DMS 273 treated with DMSO at 0.1 percent for 48 hours (cell line): ENCODE measurements at places on chromosomes 5 and 9.

- no peak for DNase-seq
These were observed 1229.3 kb downstream of the CDH12 start for GRCh38 chr5:21623831-21624230.

DNA sequence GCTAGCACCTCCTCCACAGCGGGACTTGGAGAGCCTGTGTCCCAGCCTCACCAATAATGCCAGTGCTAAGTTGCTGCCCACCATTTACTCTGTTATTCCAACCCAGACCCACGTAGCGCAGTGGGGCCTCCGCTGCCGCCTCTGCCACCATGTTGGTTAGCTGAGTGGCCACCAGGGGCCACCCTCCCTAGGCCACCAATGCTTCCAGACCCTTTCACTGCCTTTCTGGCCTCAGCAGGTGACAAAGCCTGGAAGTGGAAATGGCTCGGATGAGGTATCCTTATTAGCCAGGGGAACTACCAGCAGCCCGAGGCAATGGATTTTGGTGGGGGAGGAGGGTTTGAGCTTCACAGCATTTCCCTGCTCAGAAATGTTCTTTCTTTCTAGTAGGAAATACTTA, 110.1 kb downstream of the OSTF1 start:
- DNase-seq = no peak

- no peak for DNase-seq
These were observed 1.7 kb downstream of the DCANP1 start for GRCh38 chr5:135445306-135445985.

DNA sequence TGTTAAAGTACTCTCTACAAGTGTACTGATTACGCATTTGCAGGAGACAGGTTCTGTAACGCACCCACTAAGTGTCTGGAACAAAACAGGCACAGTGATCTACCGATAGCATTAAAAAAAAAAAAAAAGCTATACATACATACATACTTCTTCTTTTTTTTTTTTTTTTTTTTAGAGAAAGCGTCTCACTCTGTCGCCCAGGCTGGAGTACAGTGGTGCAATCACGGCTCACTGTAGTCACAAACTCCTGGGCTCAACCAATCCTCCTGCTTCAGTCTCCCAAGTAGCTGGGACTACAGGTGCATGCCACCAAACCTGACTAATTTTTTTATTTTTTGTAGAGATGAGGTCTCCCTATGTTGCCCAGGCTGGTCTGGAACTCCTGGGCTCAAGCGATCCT, 7.6 kb downstream of the KIF24 start:
- no peak for DNase-seq

DNA sequence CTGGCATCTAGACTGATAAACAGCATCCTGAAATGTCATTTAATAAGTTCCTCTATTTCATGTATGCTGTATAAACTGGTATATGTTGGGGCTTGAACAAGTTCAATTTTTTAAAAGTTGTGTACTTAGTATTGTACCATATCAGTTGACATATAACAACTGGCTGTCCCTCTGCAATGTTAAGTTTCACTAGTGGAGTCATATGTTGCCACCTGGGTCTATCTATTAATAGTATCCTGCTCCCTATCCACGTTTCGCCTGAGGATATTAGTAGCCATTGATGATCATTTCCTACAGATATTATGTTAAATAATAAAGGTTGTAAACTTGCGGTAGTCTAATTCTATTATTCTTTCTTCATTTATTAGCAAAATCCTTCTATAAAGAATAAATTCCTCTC, 177.6 kb downstream of the RFX3 start:
- DNase-seq = no peak

DNA sequence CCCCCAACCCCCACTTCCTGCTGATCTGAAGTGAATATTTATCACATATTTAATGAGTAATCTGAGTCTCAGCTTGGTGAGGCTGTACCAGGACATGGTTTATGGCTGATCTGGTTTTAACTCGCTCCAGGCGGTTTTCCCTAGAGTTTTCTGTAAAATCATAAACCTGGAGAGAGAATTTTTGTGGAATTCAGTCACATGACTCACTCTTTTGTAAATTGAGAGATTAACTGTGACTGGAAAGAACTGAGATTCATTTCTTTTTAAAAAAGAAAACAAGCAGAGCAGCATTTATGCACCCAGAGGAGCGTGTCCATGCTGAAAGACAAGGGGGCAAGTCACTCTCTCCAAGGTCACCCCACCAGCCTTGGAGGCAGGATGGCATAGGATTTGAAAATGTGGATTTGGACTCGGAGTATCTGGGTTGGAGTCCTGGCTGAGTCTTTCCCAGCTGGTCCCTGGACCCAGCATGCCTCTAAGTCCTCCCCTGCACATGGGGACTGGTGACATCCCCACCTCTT, 81.8 kb downstream of the ZNF618 start:
- no peak for DNase-seq

GRCh38 chr5:172638209-172638768, 2.8 kb upstream of the NEURL1B start:
- no peak for DNase-seq

GRCh38 chr9:70352356-70352755, 62.1 kb downstream of the KLF9 start:
- DNase-seq = no peak

DNA sequence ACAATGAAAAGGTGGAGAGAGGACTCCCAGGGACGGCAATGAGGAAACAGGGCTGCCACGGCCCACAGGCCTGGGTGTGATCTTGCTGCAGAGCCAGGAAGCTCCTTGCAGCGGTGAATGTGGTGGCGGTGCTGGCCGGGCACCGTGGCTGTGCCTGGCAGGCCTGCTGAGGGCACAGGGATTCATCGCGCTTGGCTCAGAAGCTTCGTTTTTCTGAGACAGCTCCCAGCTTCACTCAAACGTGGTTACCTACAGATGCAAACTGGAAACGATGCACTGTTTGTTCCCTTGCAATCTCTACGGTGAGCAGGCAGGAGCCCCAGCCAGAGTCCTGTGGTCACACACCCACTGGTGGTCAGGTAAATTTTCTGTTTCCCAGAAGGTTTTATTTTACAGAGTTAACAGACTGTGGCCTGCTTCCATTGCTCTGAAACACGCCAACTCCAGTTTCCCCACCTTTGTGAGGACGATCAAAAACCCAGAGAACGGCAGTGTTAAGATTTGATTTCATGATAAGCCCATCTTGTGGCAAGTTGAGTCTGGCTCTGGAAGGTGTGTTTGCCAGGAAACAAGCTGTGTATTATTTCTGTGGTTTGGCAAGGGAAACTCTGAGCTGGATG, 183.9 kb downstream of the AUH start:
- no peak for DNase-seq

DNA sequence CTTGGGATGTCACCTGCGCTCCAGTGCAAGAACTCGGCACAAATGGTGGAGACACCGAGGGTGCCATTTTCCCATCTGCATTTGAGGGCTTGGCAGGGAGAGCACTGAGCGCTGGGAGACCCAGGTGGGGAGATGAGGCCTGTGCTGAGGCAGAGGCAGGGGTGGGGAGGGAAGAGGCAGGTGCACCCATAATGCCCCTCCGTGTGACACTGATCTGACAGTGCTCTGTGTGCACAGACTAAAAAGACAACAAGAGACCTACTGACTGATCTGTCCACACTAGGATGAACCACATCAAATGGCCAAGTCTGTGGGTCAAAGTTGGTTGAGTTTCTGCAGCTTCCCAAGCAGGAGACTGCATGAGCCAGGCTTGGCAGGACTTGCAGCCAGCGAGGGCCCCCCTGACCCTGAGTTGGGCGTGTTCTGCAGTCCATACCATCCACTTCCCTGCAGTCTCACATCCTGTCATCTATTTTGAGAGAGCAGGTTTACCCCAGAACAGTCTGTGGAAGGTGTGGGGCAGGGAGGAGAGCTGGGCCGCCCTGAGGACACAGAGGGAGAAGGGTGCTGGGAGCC, 41.9 kb downstream of the NEK6 start:
- no peak for DNase-seq

DNA sequence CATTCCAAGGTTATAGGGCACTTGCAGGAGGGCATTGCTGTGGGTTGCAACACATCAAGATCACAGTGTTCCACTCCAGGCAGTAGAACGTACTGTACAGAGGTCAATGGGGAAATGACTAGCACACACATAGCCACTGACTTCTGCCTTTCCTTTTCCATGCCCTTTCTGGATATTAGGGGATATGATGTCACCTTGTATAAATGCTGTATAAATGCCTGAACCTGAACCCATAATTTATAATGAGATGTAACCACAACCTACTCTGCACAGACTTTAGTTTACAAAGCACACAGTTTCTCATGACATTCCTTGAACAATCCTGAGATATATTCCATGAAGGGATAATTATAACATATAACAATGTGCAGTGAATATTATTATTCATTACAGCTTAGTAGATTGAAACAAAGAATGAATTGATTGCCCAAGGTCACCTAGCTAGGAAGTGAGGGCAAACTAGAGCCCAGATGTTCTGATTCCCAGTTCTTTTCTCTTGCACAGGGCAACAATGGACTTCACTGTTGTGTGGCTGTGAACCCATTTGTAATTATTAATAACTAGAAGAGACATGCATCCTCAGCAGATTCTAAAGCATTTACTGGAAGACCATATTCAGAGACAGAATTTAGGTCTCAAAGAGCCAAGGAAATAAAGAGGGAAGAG, 5.6 kb upstream of the ABLIM3 start:
- DNase-seq = no peak

DNA sequence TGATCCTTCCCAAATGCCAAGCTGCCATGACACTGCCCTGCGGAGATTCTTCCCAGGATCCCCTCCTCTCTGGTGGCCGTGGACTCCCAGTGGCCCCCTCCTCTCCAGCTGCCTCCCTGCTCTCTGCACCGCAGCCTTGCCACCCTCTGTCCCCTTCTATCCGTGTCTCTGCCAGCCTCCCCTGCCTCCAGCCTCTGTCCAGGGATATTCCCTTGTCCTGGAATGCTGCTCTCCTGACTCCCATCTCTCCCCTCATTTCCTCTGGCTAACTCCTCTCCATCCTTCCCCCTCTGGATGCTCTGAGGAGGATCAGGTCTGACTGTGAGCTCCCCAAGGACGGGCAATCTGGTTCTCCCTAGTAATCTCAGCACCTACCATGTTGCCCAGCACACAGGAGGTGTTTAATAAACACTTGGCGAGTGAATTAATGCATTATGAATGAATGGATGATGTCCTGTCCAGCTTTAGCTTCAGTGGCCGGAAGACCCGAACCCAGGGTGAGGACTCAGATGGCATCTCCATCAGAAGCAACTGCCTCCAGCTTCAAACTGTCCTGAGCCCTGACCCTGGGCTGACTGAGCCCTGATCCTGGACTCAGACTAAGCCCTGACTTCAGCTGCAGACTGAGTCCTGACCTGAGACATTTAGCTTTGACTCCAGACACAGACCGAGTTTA, 7.5 kb upstream of the CRB2 start:
- no peak for DNase-seq

DNA sequence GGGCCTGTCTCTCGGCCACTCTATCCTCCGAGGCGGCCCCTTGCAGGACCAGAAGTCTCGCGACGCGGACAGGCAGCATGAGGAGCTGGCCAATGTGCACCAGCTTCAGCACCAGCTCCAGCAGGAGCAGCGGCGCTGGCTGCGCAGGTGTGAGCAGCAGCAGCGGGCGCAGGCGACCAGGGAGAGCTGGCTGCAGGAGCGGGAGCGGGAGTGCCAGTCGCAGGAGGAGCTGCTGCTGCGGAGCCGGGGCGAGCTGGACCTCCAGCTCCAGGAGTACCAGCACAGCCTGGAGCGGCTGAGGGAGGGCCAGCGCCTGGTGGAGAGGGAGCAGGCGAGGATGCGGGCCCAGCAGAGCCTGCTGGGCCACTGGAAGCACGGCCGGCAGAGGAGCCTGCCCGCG, 283.5 kb downstream of the ARHGEF28 start:
- no peak for DNase-seq

DNA sequence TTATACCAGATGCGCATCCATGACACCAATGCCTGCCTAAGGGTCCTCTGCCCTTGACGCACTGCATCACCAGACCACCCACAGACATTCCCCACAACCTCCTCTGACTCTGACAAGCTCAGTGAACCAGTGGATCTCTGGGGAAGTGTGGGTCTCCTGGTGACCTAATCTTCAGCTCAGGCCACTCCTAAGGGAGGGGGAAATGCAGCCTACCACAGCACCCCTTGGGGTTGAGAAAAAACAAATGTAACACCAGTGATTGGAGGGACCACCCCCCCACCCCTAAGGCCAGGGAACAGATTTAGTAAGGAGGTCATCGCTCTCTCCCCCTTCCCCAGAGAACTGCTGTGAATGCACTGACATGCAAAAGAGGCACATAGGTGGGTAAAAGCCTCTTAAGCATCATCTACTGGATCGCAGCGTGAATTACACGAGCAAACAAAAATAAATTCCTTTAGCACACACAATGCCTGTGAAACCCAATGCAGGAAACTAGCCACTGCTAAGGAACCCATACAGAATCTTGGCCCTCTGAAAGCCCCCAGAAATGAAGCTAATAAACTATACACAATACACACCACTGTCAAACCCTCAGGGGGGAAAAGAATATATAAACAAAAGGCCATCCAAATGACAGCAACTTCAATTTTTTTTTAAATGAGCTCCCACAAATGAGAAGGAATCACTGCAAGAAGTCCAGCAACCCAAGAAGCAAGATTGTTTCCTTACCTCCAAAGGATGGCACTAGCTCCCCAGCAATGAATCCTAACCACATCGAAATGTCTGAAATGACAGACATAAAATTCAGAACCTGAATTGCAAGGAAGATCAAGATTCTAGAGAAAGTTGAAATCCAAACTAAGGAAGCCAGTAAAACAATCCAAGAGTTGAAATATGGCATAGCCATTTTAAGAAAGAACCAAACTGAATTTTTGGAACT, 513.7 kb upstream of the PTGER4 start:
- DNase-seq = no peak

- DNase-seq = no peak
These were observed 17.7 kb downstream of the RFESD start for GRCh38 chr5:95664204-95664786.

DNA sequence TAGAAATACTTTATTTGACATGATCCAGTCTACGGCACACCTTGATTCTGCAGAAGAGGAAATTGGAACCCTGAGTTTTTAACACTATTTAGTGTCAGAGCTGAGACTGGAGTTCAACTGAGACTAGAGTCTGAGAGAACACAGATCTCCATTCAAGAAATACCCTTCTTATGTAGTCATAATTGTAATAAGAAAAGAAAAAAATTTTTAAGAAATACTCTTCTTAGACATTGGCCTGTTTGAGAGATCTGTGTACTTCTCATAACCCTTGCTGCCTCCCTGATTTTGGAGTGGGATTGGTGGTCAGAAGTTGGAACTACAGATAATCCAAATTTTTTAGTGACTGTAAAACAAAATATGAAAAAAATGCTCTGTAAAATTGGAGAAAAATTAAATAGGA, 253.4 kb downstream of the ARRDC3 start:
- no peak for DNase-seq

GRCh38 chr5:98425640-98426039, 347.8 kb upstream of the RGMB start:
- no peak for DNase-seq
